ENCODE measurements at places on chromosomes 2 and 18.

- no peak for DNase-seq
Measured at GRCh38 chr18:12028674-12029073, 47.4 kb downstream of the IMPA2 start.

DNA sequence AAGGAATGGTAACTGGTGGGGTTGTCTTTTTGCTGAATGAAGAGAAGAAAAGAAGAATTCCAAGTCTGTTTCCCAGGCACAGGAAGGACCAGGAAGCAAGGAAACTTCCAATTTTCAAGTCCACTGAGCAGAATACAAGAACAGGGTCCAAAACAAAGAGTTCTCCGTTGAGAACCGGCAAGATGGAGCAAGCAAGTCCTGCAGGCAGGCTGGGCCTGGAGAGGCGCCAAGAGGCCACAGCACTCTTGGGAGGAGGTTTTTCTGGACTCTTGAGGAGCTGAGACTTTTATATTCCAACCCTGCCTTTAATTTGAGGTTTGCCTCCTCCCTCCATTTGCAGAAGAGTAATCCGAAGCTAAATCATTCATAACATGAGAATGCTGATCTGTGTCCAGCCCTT, 224.5 kb downstream of the IKZF2 start:
- DNase-seq: no peak

GRCh38 chr2:177551989-177552421, 159.4 kb downstream of the AGPS start:
- DNase-seq: no peak

- no peak for DNase-seq
Measured at GRCh38 chr2:108617617-108618016, 83.3 kb downstream of the LIMS1 start.

DNA sequence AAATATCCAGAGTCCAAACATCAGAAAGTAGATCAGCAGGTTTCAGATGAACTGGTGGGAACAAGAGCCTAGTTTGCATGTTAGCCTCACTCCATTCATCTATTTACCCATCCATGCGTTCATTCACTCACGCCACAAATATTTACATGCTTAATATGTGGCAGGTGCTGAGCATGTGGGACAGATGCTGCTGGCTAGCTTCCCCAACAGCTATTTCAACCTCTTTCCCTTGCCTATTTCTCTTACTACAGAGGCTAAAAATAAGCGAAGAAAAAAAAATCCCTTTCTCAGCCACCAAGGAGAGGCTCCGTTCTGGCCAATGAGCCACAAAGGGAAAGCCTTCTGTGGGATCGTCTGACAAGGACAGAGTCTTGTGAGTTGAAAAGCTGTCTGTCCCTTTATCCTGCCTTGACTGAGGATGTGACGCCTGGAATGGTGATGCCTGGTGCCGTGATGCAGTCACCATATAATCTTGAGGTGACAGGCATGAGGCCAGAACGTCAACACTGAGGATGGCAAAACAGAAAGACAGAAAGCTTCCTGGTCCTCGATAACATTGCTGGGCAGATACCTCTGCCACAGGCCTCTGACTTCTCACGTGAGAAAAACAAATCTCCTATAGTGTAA, 78.2 kb downstream of the KCTD1 start:
- peak; percentile 59 for DNase-seq

- DNase-seq: no peak
Measured at GRCh38 chr2:111035830-111036441, 84.8 kb upstream of the BCL2L11 start.

All from fibroblast of skin of right quadriceps (primary cell).